ENCODE measurements at places on chromosomes 4 and X.

GRCh38 chrX:71870208-71871098 lies 40.2 kb upstream of the NHSL2 start:
- peak; percentile 6 for DNase-seq

GRCh38 chr4:39036172-39036571 lies 4.0 kb upstream of the TMEM156 start:
- DNase-seq, result peak; percentile 54

DNA sequence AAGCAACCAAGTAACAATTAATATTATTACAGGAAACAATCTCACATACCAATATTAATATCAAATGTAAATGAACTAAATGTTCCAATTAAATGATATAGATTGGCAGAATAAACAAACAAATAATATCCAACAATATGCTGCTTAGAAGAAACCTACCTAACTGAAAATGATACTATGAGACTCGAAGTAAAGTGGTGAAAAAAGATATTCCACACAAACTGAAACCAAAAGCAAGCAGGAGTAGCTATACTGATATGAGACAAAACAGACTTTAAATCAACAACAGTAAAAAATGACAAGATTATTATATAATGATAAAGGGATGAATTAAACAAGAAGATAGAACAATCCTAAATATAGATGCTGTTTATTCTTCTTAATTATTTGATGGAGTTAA lies 140.1 kb downstream of the SPANXN4 start:
- no peak for DNase-seq

DNA sequence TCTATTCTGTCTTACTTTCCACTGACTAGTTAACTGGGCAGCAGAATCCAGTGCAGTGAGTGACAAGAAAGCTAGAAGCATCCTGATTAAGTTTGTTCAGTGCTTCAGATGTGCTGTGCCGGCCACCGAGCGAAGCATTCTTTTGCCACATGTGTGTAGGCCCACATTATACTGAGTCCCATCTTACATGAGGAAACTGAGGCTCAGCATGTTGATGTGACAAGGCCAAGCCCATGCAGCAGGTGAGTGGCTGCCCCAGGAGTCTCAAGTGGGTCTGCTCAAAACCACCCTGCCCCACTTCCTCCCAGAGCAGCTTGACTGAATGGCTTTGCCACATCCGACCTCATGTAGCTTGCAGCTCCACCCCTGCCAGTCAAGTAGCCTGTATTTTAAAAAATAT lies 50.5 kb downstream of the RHOH start:
- no peak for DNase-seq

DNA sequence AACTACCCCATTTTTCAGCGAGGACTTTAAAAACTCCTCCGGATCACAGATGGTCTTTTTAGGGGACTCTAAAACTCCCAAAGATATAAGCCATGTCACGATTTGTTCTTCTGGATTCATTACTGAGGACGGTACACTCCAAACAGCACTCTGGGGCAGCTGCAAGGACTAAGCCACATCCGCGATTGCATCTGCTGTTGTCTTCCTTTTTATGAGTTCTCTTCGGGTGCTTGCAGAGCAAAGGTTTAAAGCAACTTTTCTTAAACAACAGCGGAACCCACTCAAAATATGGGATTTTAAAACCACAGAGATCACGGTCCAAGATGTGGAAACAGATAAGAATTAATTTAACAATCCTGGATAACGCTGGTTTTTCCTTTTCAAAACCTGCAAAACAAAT lies at the start of gene ARHGEF6:
ARHGEF6 (minus strand) TSS at position 170 of the 400 bp plus-strand sequence; CDS start at position 120, 50 bp downstream.
- DNase-seq, result peak; percentile 29
